ENCODE measurements at places on chromosomes 7 and 10. TPM values are rescaled to one million over a fixed set of nuclear protein-coding genes. Genes with fewer than 3 reads are reported as not detected.

GRCh38 chr10:70494536-70494935 is 16.0 kb downstream of the PALD1 start:
- peak; percentile 47 for DNase-seq

DNA sequence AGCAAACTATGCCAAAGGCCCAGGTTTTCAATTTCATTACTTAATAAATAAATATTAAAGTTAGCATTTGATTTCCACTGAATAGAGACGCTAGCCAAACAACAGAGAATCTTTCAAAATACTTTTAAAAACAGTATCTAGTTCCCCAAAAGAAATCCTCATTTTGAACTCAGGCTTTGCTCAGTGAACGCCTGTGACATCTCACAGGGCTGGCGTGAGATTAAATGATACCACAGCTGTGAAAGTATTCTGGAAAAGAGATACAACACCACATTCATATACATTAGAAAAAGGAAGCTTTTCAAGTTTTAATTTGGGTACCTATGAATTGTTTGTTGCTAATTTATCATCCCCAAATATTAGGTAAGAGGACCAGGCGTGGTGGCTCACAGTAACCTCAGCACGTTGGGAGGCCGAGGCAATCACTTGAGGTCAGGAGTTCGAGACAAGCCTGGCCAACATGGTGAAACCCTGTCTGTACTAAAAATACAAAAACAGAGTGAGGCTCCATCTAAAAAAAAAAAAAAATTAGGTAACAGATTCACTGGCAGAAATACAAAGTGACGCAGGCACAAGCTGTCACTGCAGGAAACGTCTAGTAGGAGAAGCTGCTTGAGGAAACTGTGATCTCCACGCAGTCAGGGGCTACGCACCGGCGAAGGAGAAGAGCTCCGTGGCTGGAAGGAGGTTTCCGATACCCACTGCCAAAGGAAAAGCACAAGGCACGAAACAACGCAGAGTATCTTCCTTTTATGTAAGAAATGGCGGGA is 50.0 kb downstream of the AMZ1 start:
- no peak for DNase-seq

GRCh38 chr10:75137533-75138438 is 26.3 kb downstream of the SAMD8 start:
- peak; percentile 42 for DNase-seq

GRCh38 chr10:21980691-21981090 is 22.8 kb downstream of the DNAJC1 start:
- no peak for DNase-seq

GRCh38 chr10:60388709-60389301 is 870 bp downstream of the ANK3 start:
- DNase-seq = no peak

GRCh38 chr7:110448918-110449317 is 642.0 kb upstream of the LRRN3 start:
- DNase-seq = no peak

- DNase-seq = no peak
These were observed 757.0 kb upstream of the C7orf33 start for GRCh38 chr7:147833557-147833956.

- no peak for DNase-seq
These were observed 1073.6 kb downstream of the SORCS3 start for GRCh38 chr10:105714728-105715127.

GRCh38 chr7:70178787-70179186 is 580.5 kb downstream of the AUTS2 start:
- DNase-seq = peak; percentile 92

DNA sequence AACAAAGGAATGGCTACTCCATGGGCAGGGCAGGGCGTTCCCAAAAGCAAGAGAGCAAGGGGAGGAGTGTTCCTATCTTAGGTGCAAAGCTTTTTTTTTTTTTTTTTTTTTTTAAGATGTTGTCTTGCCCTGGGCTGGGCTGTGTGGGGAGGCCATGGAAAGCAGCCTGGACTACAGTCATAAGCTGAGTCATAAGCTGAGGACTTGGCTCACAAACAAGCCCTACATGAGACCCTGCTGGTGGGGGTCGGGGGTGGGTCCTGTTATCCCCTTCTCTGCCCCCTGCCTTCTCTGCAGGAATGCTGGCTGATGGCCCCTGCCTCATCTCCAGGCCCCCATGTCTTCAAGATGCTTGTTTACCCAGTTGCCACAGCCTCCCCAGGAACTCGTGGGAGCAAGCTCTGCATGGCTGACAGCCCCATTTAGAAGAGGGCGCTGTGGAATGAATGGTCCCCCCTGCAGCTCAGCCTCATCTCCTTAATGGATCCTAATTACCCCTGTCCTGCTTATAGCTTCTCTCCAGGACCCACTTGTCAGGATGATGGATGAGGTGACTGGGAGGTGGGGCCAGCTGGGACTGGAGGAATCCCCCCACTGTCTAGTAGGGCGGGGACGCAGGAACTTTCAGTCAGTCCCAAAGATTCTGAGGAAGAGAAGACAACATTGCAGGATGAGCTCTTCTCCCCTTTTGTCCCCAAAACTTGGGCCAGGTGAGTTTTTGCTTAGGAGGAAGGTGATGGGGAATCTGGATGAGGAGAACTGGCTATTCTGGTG is 340.8 kb upstream of the PODXL start:
- DNase-seq = peak; percentile 72

- DNase-seq = no peak
These were observed 33.0 kb downstream of the TPST1 start for GRCh38 chr7:66237906-66238772.

GRCh38 chr10:71984809-71985388 is 20.7 kb downstream of the CHST3 start:
- no peak for DNase-seq

- peak; percentile 58 for DNase-seq
These were observed 90.9 kb upstream of the SMNDC1 start for GRCh38 chr10:110395350-110396283.

GRCh38 chr10:86155054-86155921 is 211.3 kb downstream of the GRID1 start:
- DNase-seq = no peak

DNA sequence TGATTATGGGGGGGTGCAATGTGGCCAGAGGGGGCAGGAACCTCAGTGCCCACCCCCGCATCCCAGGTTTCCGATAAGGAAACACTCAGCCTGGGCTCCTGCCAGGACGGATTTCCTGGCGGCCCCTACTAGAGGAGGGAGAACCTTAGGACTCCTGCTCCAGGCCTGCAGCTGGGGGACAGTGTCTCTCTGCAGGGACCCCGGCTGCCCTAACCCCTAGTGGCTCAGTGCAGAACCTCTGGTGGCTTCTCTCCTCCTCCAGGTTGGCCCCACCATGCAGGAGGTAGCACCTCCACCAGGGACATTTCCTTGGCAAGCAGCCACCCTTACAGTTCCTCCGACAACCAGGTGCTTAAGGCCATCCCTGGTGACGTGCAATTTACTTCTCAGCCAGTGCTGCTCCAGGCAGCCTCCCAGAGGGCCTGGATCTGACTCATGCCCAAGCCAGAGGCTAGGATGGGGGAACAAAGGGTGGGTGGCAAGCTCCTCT is 31.9 kb downstream of the SH2B2 start:
- DNase-seq = no peak

GRCh38 chr10:70508912-70509756 is 30.6 kb downstream of the PALD1 start:
- DNase-seq = peak; percentile 69

- no peak for DNase-seq
These were observed 131.8 kb downstream of the ANK3 start for GRCh38 chr10:60257767-60258428.

DNA sequence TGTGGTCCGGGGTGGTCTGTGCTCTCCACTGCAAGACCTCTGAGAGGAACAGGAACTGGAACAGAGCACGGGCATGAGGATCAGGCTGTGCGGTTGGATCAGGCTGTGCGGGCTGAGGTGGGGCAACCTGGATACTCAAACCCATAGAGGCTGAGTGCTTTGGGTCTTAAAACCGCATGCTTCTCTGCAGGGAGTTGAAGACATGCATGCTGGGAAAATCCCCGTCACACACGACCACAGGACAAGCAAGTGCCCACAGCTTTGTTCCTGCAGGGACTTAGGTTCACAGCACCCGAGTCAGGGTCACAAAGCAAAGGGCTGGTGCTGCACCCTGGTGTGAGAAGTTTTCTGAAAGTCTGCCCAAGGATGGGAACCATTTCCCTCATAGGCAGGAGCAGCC is 221.2 kb downstream of the ZMYND11 start:
- DNase-seq = no peak

DNA sequence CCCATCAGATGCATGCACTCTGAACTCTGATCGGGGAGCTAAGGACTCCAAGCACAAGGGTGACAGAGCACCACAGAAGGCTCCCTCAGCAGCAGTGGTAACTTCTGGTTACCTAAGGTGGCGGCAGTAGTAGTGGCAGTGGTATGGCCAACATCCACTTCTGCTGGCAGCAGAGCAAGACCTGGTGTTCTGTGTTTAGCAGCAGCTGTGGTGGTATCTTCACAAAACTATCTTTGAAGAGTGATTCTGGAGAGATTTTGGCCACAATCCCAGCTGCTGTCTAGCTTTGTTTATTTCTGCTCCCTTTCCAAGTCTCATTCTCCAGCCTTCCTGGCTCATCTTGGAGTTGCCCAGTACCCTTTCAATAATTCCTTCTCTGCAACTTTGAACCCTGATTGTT is 102.4 kb upstream of the LRGUK start:
- DNase-seq = peak; percentile 6

The ARL3 gene
- total RNA-seq = 6.6 TPM

The TRPV5 gene
- total RNA-seq = not detected

The ARHGEF5 gene
- total RNA-seq = 2.7 TPM

The HMX3 gene
- 5.0 TPM for total RNA-seq

The KLLN gene
- total RNA-seq = not detected

The LIPJ gene
- not detected for total RNA-seq

The LAMB1 gene
- total RNA-seq = 18.9 TPM

The HIF1AN gene
- 16.2 TPM for total RNA-seq

The ZNF804B gene
- not detected for total RNA-seq

The LSM8 gene
- 38.8 TPM for total RNA-seq

The TSPAN33 gene
- 7.0 TPM for total RNA-seq

The PAX4 gene
- total RNA-seq = not detected

The ARHGEF35 gene
- 0.76 TPM for total RNA-seq
